ENCODE measurements at places on chromosomes 11 and 22.
A peak's percentile ranks its signal among the peaks of the same experiment; 100 is the strongest.

- DNase-seq, result no peak
Measured at GRCh38 chr22:36562261-36562835, 33.4 kb upstream of the EIF3D start.

- DNase-seq, result no peak
Measured at GRCh38 chr11:131279654-131280384, 90.6 kb upstream of the NTM start.

GRCh38 chr11:63551889-63552266 is 11.3 kb downstream of the PLAAT2 start:
- DNase-seq, result no peak

- peak; percentile 58 for DNase-seq
Measured at GRCh38 chr11:94815705-94816344, 47.7 kb downstream of the AMOTL1 start.

DNA sequence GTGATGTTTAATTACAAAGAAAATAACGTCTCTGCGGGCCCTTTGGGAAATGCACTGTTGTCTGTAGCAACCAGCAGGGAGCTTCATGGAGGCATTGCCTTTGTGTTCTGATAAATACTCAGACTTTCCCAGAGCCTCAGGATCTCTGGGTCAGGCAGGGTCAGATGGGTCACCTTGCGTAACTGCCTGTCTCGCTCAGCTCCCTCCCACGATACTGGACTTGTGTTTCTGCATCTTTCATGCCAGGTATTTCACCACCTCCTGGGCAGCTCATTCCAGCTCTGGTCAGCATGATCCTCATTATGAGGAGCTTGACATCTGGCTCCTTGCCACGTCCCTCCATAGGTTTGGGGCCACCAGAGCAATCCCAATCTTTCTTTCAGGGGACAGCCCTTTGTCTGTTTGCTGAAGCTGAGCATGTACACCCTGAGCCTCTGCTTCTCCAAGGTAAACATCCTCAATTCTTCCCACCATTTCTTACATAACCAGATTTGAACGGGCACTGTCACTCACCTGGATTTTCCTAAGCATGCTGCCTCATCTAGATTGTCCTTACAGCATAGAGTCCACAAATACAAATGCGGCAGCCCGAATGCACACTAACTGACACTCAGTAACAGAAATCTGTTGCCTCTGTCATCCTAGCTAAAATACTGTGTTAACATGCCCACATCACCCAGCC is 162.3 kb downstream of the LARGE1 start:
- no peak for DNase-seq

DNA sequence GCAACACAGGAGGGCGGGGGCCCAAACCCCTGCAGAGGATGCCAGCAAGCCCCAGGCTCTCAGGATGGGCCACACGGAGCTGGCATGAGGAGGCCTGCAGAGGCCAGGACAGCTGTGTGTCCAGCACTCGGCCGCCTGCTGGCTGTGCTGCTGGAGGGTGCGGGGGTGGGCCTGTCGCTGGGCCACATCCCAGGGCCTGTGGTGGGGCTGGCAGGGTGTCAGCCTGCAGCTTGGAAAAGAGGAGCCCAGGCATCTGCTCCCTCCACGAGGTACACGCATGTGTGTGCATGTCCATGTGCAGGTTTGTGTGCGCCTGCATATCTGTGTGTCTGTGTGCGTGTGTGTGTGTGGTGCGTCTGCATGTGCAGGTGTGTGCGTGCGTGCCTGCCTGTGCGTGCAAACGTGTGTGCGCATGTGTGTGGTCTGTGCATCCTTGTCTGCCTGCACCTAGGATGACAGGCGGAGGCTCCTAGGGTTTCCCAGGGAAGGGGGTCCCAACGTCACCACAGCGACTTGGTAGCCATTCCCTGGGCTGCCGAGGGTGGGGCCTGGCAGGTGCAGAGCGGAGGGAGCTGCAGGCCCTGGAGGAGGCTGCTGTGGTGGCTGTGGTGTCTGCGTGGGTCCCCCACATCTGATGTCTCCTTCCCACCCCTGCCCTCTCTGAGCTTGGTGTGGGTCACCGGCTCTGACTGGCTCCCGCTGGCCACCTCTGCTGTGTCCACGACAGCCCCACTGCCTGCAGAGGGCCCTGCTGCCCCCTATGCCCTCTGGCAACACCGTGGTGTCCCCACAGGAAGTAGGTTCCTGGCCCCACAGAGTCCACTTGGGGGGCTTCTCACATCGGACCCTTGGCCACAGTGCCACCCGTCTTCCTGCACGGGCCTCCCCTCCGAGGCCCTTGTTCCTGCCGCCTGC is 17.1 kb downstream of the BRSK2 start:
- DNase-seq, result no peak

GRCh38 chr11:5092821-5093585 is 23.6 kb downstream of the OR52E1 start:
- no peak for DNase-seq
